ENCODE measurements at places on chromosomes 3 and 15. TPM values are rescaled to one million over a fixed set of nuclear protein-coding genes. Genes with fewer than 3 reads are reported as not detected.

Gene CPNE9
- not detected for total RNA-seq

Gene TMEM158
- not detected for total RNA-seq

Gene ITPKA
- 29.9 TPM for total RNA-seq

Gene IDH2
- 12.3 TPM for total RNA-seq

Gene ST3GAL6
- total RNA-seq = 13.6 TPM

Gene GPR171
- total RNA-seq = not detected

Gene USP8
- 59.1 TPM for total RNA-seq

Gene TIMMDC1
- 28.5 TPM for total RNA-seq

Gene GP9
- total RNA-seq = not detected

Gene BNC1
- not detected for total RNA-seq

Gene MLH1
- 60.7 TPM for total RNA-seq

Gene FRMD5
- total RNA-seq = 5.5 TPM

Gene ADGRG7
- not detected for total RNA-seq

Gene RASGRF1
- total RNA-seq = not detected

Gene SH3BP5
- total RNA-seq = 43.7 TPM

Gene CCR9
- not detected for total RNA-seq

All from stomach (tissue), 19 donors.